ENCODE measurements at places on chromosomes 4 and X.
A peak's percentile ranks its signal among the peaks of the same experiment; 100 is the strongest.

- DNase-seq: no peak
Observed at GRCh38 chr4:73673286-73673685, 53.0 kb upstream of the RASSF6 start.

DNA sequence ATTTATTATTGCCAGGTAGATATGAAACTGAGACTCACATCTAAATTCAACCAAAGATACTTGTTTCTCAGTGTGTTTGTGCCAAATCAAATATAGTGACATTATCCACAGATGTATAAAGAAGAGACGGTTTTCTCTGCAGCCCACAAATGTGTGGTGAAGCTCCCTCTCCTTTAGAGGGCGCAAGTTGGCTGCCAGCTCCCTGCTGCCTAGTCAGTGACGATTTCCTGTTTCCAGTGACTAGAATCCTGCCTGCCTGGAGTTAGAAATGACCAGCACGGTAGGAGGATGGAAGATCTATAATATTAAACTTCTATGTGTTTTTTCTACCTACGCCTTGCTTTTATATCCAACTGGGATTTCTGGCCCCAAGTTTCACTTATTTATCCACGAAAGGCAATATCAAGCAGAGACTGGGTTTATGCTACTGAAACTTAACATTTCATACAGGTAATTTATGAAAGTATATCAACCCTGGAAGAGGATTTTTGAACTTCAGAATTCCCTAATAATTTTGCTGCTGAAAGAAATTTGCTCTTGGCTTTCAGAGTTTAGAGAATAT is 1793.7 kb upstream of the TENM3 start:
- DNase-seq: peak; percentile 47

DNA sequence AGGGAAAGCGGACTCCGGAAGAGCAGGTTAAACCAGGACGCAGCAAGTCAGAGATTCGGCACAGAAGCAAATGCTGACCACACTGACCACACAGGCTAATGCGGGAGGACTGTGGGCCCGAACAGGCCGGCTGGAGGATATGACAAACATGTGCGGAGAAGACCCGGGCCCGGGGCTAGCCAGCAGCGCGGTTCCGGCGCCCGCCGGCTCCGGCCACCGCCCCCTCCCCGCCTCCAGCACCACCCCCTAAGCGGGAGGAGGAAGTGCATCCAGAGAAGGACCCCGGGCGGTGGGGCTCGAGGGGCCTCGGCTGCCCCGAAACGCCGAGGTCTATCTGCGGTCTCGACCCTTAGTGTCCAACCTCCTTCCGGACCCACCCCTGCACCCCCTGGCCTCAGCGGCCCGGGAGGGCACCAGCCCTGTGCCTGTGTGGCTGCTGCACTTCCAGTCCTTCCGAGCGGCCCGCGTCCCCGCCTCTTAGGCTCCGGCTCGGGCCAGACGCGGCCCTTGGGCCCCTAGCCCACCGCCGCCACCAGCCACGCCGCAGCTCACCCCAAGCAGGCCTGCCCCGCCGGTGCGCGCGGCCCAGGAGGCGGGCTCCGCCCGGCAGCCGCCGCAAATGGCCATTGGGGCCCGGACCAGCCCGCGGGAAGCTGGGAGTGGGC is 2.1 kb downstream of the ELOVL6 start:
- peak; percentile 32 for DNase-seq

DNA sequence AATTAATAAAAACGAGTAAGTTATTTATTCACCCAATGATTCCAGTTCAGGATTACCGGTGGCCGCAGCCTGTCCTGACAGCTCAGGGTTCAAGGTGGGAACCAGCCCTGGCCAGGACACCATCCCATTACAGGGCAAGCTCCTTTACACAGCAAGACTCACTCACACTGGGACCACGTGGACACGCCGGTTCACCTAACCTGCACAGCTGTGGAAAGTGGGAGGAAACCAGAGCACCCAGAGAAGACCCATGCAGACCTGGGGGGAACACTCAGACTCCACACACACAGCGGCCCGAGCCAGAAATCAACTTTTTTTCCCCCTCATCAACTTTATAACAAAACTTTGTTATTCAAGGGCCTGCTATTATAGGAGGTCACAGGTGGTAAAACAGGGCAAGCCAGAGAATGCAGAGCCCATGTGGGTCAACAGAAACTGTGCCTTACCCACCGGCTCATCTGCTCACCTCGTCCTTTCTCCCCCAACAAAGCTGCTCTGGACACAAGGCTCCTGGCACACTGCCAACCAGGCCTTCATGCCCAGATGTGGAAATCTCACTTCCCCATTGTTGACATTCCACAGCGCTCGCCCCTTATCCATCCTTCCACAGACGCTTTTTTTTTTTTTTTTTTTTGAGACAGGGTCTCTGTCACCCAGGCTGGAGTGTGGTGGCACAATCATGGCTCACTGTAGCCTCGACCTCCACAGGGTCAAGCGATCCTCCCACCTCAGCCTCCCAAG is 8.0 kb upstream of the ODAPH start:
- DNase-seq: no peak

GRCh38 chr4:172674811-172675210 is 493.8 kb upstream of the GALNT7 start:
- DNase-seq: no peak

DNA sequence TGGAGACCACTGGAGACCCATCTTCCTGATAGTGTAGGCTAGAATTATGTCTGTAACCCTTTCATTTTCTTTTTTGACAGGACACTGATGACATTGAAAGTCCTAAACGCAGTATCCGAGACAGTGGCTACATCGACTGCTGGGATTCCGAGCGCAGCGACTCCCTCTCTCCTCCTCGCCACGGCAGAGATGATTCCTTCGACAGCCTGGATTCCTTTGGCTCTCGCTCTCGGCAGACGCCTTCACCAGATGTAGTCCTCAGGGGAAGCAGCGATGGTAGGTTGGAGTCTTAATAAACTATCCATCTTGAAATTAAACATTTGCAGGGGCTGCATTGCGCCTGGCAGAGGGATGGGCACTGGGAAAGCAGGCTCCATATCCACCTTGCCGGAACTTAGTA is 75.4 kb downstream of the LIMCH1 start:
- no peak for DNase-seq

GRCh38 chrX:124594017-124594651 is 247.8 kb downstream of the SH2D1A start:
- peak; percentile 3 for DNase-seq

DNA sequence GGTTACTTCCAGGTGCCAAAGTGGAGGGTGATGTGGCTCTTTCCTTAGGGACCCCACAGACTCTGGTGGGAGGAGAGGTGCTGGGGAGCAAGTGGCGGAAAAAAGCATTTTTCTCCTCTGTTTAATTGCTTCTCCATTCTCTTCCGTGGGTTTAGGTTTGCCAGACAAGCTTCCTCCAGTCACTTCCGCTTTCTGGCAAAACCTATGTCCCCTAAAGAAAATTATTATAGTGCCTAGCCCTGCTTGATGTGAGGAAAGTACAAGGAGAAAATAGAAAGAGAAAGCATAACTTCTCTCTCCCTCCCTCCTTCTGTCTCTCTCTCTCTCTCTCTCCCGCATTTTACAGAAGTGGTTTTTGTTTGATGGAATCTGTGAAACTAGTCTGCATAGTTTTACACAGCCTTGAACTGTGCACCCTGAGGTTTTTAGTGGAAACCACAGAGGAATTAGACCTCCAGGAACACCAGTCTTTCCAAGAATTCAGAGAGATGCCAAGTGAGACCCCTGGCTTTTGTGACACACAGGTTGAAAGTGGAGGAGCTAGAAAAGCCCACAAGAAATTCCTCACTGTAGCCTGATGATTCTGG is 231.1 kb upstream of the ANXA3 start:
- DNase-seq: no peak

GRCh38 chr4:63919636-63920365 is 489.4 kb downstream of the TECRL start:
- DNase-seq: no peak

DNA sequence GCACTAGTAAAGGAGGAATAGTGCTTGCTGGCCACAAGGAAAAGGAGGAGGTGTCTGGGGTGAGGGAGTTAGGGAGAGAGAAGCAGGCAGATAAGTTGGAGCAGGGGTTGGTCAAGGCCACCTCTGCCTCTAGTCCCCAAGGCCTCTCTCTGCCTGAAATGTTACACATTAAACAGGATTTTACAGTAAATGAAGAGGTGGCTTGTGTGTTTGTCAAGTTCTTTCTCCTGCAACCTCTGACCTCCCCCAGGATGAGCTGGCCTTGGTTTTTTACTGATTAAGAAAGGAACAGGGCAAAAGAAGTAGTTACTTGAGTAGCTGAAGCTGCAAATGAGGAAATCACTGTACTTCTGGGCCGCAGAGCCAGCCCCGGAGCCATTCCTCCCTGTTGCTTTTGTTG is 2.0 kb downstream of the GJB1 start:
- DNase-seq: no peak

- DNase-seq: peak; percentile 16
Observed at GRCh38 chr4:6779667-6780565, 2.6 kb upstream of the KIAA0232 start.

- no peak for DNase-seq
Observed at GRCh38 chrX:69317721-69318120, 152.5 kb upstream of the PJA1 start.

GRCh38 chrX:96170626-96171025 is 514.0 kb upstream of the DIAPH2 start:
- no peak for DNase-seq

DNA sequence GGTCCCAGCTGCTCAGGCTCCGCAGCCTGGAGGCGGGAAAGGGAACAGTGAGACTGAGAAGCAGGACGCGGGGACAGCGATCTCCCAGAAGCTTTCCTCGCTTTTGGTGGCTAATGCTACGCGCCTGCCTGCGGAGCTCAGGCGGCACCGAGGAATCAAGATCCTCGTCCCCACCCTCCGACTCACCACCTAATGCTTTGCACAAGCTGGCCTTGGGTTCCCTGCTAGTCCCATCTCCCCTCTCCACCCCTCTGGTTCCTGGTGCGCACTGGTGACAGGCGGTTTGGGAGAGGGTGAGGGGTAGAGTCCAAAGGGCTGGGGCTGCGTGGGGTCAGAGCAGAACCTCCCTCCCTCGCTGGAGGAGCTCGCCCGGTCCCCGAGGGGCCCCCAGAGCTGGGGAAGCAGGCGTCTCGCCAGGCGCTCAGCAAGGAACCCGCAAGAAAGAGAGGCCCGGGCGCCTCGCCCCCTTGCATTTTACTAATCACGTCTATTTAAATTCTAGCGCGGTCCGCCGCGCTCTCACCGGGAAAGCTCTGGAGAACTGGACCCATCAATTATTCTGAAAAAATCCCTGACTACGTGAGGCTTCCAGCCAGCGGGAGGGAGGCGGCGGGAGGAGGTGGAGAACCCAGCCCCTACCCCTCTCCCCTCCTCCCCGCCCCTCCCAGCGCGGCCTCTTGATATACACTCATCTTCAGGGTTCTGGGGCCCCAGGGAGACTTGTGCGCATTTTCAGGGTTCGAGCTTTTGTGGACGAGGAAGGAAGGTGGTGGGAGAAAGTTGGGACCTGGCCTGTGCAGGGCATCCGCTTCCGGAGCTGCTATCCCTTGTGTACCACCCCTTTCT is 9.1 kb downstream of the POU4F2 start:
- peak; percentile 4 for DNase-seq

DNA sequence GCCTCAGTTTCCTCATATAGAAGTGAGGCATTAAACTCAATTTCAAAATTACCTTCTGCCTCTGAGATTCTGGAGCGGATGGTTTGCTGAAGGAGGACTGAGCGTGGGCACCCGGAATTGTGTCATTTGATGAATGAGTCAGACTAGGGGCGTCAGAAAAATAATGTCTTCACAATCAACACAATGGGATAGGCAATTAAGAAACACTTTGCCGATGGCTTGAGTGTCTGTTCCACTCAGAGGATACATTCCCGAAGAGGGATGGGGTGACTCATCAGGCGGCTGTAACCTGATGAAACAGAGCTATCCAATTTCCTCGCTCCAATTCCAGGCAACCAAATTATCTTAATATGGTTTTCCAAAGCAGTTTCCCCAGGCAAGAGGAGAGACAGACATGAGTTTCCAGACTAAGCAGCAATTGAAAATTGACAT is 1.2 kb upstream of the CHRNA9 start:
- DNase-seq: peak; percentile 86

- DNase-seq: peak; percentile 96
Observed at GRCh38 chr4:85474818-85475630, at the start of gene ARHGAP24. Gene ARHGAP24 (plus strand): TSS chr4:85475150.

- DNase-seq: peak; percentile 3
Observed at GRCh38 chr4:75513526-75514130, 575 bp downstream of the RCHY1 start.

GRCh38 chr4:120139392-120139791 is 72.7 kb upstream of the MAD2L1 start:
- DNase-seq: peak; percentile 7

GRCh38 chr4:63618883-63619718 is 790.1 kb downstream of the TECRL start:
- no peak for DNase-seq

GRCh38 chr4:87974856-87975462 is 555 bp upstream of the SPP1 start:
- peak; percentile 55 for DNase-seq

DNA sequence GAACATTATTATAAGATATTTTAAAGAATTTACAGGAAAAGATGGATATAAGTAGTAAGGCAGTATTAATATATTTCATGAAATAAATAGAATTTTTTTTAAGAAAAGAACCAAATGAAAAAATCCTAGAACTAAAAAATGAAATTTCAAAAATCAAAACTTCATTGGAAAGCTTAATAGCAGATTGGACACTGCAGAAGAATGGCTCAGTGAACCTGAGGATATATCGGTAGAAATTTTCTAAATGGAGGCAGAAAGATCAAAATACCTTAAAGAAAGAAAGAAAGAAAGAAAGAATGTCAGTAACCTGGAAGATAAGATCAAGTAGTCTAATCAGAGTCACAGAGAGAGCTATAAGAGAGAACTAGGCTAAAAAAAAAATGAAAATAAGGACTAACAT is 21.3 kb upstream of the FAM13A start:
- DNase-seq: no peak

DNA sequence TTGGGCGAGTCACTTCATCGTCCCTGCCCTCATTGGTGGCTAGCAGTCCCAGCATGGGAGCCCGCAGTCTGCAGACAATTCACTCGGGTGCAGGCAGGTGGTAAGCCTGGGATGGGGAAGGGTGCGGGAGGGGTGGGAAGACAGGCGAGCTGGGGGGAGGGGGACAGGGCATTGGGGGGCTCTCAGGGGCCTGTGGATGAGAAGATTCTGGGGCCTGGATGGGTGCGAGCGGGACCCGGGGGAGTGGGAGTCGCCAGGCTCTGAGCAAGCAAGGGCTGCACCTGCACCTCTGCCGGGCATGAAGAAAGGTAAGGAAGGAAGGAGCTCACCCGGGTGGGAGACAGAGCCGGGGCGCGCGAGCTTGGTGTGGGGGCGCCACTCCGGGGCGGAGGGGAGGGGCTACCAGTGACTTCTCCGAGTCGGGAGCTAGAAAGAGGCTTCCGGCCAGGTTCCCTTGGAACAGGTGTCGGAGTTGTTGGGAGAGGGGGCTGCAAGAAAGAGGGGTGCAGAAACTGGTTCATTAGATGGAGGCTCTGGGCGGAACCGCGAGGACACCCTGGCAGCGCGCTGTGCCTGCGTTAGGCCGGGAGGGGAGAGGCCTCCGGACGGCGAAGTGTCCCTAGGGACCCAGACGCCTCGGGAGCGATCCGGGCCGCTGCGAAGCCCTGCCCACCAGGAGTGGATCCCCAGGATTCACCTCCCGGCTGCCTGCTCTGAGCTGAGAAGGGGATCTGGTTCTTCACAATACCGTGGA is 103.4 kb upstream of the PDLIM3 start:
- no peak for DNase-seq

GRCh38 chr4:133865612-133866327 is 335.8 kb downstream of the PABPC4L start:
- peak; percentile 92 for DNase-seq

Measured in M059J (cell line).